ENCODE measurements at places on chromosomes 13 and 19. TPM values are rescaled to one million over a fixed set of nuclear protein-coding genes. Genes with fewer than 3 reads are reported as not detected.

The ZNF729 gene
- total RNA-seq = not detected

The CRX gene
- 10.2 TPM for total RNA-seq

The DHDH gene
- total RNA-seq = 1.7 TPM

The GFY gene
- 0.27 TPM for total RNA-seq

DNA sequence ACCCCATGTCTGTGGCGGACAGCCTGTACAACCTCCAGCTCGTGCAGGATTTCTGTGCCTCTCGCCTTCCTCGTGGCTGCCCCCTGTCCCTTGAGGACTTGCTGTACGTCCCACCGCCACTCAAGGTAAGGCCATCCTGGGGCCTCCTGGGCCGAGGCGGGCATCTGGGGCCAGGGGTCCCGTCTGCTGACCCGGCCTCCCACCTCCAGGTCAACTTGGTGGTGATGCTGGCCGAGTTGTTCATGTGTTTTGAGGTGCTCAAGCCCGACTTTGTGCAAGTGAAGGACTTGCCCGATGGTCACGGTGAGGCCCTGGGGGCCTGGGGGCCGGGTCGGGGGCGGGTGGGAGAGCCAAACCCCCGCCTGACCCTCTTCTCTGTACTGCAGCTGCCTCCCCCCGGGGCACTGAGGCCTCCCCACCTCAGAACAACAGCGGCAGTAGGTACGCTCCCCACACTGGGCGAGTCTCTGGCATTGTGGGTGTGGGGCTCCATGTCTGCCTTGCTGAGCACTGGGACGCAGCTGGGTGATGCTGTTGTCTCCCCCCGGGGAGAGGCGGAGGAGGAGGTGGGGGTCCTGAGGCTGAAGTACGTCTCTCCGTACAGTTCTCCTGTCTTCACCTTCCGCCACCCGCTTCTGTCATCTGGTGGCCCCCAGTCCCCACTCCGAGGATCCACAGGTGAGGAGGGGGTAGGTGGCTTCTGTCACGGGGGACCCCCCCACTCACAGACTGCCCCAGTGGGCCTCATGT, 15.0 kb downstream of the CAMSAP3 start:
- H3K4me3 ChIP-seq = no peak overlapping the region
- H3K27me3 ChIP-seq = no peaks in the 10 kb centered on the region
- H3K4me1 ChIP-seq = no peaks in the 10 kb centered on the region
- H3K36me3 ChIP-seq = peaks cover 15% of the 10 kb centered on the region
- H3K27ac ChIP-seq = no peak overlapping the region

DNA sequence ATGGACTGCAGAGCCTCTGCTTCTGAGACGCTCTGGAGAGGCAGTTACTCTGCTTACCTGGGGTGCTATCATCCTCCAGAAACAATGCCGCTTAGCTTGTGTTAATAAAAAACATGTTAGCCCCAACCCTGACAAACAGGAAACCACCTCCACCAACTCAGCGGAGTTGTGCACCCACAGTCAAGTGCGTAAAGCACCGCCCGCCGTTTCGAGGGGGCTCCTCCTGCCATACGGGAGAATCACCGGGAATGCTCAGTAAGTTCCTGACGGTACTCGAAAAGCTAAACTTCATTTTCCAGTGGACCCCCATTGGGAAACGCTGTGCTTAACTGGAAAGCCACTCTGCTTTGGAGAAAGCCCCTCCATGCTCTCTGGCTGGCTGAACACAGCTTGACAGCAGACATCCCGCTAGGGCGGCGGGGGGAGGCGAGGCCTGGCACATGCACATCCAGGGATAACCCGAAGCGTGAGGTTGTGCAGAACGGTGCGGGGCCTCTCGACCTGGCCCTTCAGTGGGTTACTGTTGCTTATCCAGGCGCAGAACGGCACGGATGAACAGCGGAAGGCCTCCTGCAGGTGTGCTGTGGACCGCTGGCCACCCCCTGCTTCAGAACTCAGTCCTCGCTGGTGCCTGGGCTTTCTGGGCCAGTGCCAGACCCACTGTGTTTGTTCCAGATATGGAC, 17.1 kb downstream of the GAS6 start:
- no peak overlapping the region for H3K27ac ChIP-seq
- no peaks in the 10 kb centered on the region for H3K27me3 ChIP-seq
- no peak overlapping the region for H3K4me3 ChIP-seq
- no peaks in the 10 kb centered on the region for H3K4me1 ChIP-seq
- H3K36me3 ChIP-seq = peaks cover 14% of the 10 kb centered on the region

DNA sequence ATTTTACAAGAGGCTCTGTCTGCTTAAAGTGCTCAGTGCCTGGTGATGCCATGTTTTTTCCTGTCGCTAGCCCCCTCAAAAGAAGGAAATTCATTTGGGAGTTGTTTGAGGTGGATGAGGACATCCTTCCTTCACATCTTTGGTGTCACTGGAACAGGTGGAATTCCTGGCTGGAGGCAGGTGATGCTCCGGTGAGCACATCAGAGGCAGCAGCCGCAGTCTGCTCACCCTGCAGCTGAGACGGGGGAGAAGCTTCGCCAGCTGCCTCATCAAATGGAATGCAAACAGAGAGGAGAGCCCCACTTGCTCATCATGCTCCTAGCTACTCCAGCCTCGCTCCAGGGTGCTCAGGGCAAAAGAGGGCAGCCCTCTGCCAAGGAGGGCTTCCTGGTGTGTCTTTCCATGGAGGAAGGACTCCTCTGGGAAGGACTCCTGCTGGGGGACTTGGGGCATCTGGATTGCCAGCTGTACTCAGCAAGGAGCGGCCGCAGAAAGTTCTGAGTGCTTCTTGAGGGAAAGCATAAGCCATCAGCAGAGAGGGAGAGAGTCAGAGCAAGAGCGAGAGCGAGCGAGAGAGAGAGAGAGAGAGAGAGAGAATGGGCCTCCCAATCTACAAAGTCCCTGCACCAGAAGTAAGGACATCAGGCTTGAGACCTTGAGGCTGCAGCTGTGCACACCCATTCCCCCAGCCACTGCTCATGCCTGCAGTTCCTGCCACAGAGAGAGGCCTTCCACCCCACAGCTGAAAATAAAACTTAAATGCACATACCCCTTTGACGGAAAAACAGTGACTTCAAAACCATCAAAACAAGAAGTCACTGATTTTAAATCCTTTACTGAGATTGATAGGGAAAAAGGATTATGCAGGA, 74.3 kb upstream of the UBL3 start:
- no peak overlapping the region for H3K27ac ChIP-seq
- no peaks in the 10 kb centered on the region for H3K27me3 ChIP-seq
- H3K4me1 ChIP-seq = peaks cover 8% of the 10 kb centered on the region

GRCh38 chr19:14072535-14073260, at the start of gene MISP3:
Gene MISP3 (plus strand): TSS chr19:14072786. CDS start chr19:14073310, 524 bp downstream.
- DNase-seq = peak; percentile 81
- peak within 1 kb of the TSS; percentile 87 for H3K4me3 ChIP-seq
- H3K27ac ChIP-seq = no peak within 1 kb of the TSS

DNA sequence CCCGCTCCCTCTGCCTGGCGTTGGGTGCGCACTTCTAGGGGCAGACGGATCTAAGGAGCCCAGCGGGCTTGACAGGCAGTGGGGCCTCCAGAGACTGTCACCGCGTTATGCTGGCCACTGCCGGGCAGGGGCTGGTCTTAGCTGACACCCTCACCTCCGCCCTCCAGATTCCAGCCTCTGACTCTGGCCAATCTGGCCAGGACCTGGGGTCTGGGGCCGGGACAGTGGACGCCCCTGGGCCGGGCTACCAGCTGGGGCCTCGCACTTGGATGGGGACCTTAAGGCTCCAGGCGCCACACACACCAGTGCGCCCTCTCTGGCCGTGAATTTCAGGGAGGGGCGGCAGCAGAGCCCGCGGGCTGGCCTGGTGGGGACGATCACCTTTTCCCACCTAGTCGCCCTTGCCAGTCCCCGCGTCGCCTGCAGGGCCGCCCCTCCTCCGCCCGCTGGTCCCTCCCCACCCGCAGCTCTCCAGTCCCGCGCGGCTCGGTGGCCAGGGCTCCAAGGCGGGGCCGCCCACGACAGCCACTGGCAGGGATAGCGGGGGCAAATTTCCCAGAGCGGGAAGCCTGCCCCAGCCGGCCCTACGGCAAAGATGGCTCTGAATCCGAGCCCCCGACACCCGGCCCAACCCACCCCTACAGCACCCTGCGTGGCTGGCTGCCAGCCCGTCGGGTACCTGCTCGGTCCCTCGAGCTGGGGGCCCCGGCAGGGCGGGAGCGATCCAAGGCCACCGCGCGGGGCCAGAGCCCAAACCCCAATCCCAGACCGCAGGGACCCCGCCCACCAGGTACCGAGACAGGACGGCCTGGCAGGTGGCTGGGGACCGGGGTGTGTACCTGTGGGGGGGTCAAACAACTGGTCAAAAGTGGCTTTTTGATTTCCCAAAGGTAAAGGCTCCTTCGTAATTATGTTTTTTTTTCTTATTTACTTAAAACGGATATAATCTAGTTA, 6.1 kb upstream of the ZNF98 start:
- no peaks in the 10 kb centered on the region for H3K4me1 ChIP-seq
- H3K36me3 ChIP-seq = no peaks in the 10 kb centered on the region
- H3K4me3 ChIP-seq = no peak overlapping the region
- no peak for DNase-seq

DNA sequence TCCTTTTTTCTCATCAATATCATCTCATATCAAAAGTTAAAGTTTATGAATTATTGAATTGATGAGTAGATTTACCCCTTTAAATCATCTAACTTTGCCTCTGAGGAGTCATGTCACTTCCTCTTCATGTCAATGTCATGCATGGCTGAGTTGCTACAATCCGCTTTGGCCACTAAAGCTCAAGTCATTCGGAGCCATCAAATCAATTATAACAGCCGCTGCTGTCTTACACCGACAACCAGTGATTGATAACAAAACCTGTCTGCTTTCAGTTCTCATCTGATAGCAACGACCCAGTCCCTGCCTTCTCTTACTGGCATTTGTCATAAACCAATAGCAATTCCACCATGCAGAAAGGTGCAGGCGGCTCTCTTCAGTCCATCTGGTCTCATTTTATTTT, 429.3 kb downstream of the DIAPH3 start:
- H3K4me1 ChIP-seq = no peaks in the 10 kb centered on the region
- no peak overlapping the region for H3K4me3 ChIP-seq
- no peaks in the 10 kb centered on the region for H3K27me3 ChIP-seq
- peaks cover 4% of the 10 kb centered on the region for H3K36me3 ChIP-seq

All from endodermal cell (in vitro differentiated cells).